ENCODE measurements at places on chromosomes 2 and 18. TPM values are rescaled to one million over a fixed set of nuclear protein-coding genes. Genes with fewer than 3 reads are reported as not detected.

- DNase-seq = no peak
These were observed 424.4 kb downstream of the DSEL start for GRCh38 chr18:67092141-67092540.

- no peak for DNase-seq
These were observed 89.4 kb downstream of the RNF152 start for GRCh38 chr18:61803393-61803792.

The KATNAL2 gene
- total RNA-seq = 0.31 TPM

DNA sequence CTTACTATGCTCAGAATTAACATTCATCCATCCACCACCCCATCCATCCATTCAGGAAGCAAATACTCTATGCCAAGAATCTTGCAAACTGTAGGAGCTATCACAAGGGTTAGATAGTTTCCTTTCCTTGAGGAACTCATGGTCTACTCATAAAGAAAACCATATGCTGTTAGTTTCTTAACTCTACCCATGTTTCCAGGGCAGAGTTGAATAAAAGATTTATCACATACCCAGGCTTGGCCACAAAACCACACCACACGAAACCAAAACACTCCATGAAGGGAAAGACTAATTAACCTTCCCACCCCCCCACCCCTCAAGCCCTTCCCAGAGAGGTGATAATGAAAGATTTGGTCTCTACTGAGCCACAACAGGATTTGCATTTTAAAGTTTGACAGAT lies 23.7 kb upstream of the MSGN1 start:
- DNase-seq = no peak

The ANKZF1 gene
- total RNA-seq = 87.6 TPM

- DNase-seq = no peak
These were observed 101.4 kb downstream of the MYOM1 start for GRCh38 chr18:3118195-3119010.

DNA sequence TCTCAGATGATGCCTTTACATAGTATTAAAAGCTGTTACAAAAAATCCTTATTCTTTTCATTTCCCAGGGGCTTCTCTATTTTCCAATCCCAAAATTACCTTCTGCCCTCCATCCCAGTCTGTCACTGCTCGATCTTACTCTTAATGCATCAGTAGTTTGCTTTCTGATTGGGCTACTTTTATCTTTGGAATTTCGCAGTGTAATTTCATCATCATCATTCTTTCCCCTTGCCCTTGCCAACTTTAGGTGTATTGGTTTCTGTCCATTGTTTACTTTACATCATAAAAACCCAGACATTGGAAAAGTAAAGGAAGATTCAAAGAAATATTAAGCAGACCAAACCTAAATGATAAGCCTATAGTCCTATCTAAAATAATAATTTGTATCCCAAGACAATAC lies 457.2 kb downstream of the PIK3C3 start:
- DNase-seq = no peak

DNA sequence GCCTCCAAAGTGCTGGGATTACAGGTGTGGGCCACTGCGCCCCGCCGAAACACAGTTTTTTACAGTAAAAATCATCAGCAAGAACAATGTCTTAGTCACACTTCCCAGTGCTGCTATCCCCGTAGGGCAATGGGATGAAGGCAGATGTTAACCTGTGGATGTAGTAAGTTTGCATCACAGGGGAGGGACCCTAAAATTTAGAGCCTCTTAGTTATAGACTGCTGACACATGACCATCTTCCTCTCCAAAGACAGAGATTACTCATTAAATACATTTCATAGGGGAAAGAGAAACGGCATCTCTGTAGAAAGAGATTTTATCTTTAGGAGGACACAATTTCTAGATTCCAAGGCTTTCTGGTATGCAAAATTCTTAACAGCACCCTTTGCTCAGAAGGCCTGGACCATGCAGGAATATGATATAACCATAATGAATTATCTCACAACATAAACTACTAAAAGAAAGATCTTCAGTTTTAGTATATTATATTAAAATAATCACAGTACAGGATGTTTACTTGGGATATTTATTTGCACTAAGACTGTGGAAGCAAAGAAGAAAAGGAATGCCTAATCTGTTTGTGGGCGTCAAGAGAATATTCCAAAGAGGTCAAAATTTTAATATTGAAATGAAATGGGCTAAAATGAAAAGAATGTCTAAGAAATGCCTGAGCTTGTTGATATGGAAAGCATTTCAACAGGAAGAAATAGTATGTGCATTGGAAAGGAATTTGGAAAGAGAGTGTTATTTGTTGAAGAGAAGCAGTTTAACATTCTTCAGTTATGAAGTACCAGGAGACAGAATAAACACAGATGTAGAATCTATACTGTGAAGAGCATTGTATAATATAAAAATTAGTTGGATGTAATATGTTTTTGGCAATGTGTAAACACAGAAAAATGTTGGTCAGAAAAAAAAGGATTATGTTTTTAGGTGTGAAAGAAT lies 1228.3 kb upstream of the CHAC2 start:
- no peak for DNase-seq

DNA sequence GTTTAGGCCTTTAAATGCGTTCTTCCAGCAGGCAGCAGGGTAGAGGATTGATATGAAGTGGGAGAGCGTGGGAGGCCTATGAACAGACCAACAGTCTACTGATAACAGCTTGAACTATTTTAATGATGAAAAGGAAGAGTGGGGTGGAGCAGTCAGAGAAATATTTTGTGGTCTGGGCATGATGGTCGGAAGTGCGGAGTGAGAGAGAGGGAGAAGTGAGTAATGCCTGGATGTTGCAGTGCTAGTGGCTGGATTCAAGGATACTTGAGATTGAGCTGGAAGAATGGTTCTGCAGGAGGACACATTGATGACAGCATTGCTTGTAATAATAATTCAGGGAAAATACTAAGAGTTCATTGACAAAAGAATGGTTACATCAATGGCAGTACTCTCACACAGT lies 151.0 kb upstream of the DAPL1 start:
- DNase-seq = no peak

- DNase-seq = no peak
These were observed 628 bp downstream of the GIGYF2 start for GRCh38 chr2:232697807-232698110.

DNA sequence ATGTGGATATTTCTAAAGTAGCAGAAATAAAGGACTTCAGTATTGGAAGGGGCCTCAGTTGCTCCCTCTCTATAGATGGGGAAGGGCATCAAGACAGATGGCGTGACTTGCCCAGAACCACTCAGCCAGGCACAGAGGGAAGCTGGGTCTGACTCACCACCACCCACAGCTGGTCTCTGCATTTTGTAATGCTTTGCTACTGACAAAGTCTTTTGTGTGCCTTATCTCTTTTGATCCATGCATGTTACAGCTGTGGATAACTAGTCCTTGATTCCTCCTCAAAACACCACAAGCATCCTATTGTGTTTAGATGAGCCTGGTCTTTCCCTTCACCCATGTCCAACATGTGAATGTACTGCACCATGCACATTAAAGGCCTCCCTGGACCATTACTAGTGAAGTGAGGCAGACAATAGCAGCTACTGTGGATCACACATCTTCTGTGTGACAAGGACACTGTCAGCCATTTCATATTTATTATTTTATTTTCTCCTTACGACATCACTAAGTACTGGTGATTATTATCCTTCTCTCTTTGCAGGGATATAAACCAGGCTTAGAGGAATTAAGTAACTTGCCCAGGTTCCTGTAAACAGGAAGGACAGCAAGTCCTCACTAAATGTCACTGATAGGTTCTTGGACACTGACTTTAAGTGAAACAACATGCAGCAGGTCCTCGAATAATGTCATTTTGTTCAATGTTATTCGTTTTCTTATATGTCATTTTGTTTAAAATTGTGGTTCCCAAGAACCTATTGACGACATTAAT lies 29.6 kb upstream of the IL37 start:
- peak; percentile 86 for DNase-seq

DNA sequence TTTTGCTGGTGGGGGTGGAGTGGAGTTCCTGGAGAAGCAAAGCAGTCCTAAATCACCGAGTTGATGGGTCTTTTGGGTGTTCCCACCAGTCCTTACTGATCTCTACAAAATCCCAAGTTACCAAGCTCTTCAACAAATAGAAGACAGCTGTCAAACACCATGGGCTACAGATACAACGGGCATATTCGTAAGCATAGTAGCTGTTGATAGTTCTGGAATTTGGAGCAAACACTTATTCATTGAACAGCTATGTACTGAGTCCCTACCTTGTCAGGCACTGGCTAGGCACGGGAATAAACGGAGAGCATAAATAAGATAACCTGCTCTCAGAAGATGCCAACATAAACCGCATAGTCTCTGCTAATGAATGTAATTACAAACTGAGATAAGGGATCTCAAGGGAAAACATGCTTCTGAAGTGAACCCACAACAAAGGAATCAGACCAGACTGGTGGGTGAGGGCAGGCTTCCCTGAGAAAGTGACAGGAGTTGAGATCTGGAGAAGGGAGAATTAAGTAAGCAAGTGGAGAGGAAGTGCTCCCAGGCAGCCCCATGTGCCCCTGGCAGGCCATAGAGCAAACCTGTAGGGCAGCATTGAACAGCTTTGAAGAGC lies 947 bp upstream of the ANKRD44 start:
- no peak for DNase-seq

The RIOK3 gene
- 95.4 TPM for total RNA-seq

DNA sequence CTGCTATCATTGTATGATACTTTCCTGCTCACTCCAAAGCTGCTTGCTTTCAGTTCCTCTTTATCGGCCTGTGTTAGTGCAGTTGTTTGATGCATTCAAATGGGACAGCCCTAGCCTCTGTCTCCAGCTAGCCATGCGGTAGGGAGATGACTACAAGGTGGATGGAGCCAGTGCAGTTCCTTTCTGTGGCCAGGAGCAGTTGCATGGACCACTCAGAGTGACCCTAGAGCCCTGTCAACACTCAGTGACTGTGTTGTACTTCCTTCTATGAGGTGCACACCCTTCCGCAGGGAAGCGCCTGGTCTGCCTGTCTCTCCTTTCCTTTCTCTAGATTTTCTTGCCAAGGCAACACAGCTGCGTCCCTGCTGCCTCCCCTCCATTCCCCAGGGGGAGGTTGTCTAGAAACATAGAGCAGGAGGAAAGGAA lies 33.8 kb downstream of the KCNS3 start:
- DNase-seq = no peak

DNA sequence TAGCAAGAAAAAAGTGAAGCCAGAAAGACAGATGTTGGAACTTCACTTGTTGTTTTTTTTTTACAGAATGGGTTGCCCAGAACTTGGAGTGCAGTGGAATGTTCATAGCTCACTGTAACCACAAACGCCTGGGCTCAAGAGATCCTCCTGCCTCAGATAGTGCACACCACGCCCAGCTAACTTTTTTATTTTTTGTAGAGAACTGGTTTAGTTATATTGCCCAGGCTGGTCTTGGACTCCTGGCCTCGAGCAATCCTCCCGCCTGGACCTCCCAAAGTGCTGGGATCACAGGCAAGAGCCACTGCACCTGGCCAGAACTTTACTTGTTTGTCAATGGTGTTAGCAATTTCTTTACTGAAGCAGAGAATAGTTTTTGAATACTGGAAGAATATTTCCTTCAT lies 11.9 kb upstream of the ASPRV1 start:
- DNase-seq = no peak

GRCh38 chr2:30860003-30860725 lies 52.9 kb upstream of the CAPN13 start:
- no peak for DNase-seq

- DNase-seq = no peak
These were observed 213.2 kb downstream of the ANAPC1 start for GRCh38 chr2:111670776-111671175.

GRCh38 chr18:13823707-13824395 lies at the start of gene MC5R:
Gene MC5R, plus strand, starts transcription at chr18:13824149. Its CDS starts 1,617 bp downstream, at chr18:13825766.
- peak; percentile 79 for DNase-seq

GRCh38 chr18:80006724-80007123 lies 18.4 kb upstream of the TXNL4A start:
- no peak for DNase-seq

The ANKRD62 gene
- total RNA-seq = not detected

GRCh38 chr2:143063612-143064200 lies 65.5 kb upstream of the ARHGAP15 start:
- DNase-seq = no peak

The SLC23A3 gene
- 2.4 TPM for total RNA-seq

The VIL1 gene
- not detected for total RNA-seq

DNA sequence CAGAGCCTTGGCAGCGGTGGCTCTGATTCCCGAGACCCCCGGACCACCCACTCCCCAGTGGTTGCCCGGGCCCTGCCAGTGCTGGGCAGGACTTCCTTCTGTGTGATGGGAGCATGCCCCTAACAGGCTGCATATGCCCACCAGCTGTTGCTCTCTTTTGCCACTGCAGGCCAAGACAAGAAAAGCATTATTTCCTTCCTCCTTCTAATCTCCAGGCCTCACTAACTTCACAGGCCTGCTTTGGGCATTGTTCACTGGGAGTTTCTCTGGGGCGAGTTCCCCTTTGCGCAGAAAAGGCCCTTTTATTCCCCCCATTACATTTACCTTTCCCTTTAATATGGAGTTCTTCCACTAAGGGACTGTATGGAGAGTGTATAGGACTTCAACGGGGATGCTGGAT lies 249.1 kb upstream of the SIX2 start:
- DNase-seq = no peak

The TSPYL6 gene
- not detected for total RNA-seq

DNA sequence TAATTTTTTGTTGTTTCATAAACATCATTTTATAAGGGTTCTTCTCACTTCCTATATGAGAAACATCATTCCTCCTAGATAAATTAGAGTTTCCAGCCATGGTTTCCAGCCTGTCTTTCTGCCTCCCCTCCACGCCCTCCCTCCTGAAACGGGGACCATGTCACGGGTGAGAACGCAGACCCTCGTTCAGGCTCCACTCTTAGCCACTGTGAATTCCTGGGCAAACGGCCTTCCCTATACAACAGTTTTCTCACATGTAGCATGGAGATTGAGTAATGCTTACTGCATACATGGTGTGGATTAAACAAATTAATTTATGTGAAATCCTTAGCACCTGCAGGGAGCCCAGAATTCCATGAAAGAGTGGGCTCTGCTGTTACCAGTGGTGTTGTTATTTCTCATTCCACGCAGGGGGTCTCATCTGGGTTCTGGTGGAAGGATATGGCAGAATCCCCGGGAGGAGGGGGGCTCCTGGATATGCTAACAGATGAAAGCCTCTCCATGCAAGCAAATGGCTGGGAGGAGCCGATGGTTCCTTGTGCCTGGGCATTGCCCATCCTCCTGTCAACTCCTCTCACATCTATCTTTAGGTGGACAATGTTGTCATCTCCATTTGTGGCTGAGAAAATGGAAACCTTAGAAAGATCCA lies 54.0 kb upstream of the TWIST2 start:
- no peak for DNase-seq

The ALLC gene
- total RNA-seq = not detected

The PLB1 gene
- total RNA-seq = 0.98 TPM

- DNase-seq = no peak
These were observed 382.5 kb downstream of the CBLN2 start for GRCh38 chr18:72161691-72162090.

DNA sequence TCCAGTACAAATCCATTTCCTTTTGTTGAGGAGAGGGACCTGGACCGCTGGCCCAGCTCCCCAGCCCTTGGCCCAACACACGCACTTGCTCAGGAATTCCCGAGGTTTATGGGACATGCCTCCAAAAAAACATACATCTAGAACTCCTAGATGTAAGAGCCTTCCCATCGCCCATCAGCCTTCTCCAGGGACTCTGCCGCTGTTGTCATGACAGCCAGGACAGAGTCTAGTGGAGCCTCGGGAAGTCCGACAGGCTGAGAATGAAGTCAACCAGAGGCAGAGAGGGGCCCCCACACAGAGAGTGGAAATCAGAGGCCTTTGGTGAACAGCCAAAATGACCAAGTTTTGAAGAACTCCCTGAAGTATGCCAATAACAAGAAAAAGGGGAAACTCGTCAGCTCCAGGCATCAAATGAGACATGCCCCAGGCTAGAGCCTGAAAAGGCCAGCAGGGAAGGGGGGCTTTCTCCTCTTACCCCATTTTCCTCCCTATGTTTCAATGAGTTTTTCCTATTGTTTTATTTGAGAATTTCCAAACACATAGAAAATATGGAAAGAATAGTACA lies 43.2 kb upstream of the CAB39 start:
- DNase-seq = no peak

Data from natural killer cell treated with Interleukin-12 subunit alpha and Interleukin-12 subunit beta and Interleukin-15 and Interleukin-18, amount 100 ng/mL, for 72 hours (primary cell).